ENCODE measurements at places on chromosomes 5 and 9.

DNA sequence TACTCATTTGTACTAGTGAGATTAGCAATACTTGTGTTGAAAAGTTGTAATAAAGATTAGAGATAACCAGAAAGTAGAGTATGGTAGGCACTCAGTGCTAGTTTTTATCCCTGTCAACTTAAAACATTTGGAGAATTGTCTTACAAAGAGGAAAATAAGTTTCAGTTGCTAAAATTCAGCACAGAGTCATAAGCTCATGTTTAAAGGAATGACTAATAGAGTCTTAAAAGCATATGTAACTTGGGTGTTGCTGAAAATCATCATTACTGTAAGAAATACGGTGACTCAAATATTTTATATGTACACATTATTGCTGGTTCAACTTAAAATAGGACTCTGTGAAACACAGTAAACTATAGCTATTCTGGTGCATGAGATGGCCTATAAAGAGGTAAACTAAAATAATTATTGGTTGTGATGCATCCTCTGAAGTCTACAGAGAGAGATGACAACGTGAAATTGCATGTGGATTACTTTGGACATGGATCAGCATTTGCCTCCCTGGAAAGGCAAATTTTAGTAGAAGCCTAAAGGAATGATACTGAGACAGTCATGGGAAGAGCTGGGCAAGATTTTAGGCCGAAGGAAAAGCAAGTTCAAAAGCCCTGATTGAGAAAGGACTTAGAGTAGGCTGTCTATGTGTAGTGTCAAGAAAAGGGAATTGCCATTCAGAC lies 34.6 kb downstream of the SGCD start:
- no peak for DNase-seq

GRCh38 chr5:31106278-31106677 lies 87.2 kb upstream of the CDH6 start:
- peak; percentile 6 for DNase-seq

GRCh38 chr9:92911511-92912475 lies 34.0 kb upstream of the ZNF484 start:
- DNase-seq: peak; percentile 41

DNA sequence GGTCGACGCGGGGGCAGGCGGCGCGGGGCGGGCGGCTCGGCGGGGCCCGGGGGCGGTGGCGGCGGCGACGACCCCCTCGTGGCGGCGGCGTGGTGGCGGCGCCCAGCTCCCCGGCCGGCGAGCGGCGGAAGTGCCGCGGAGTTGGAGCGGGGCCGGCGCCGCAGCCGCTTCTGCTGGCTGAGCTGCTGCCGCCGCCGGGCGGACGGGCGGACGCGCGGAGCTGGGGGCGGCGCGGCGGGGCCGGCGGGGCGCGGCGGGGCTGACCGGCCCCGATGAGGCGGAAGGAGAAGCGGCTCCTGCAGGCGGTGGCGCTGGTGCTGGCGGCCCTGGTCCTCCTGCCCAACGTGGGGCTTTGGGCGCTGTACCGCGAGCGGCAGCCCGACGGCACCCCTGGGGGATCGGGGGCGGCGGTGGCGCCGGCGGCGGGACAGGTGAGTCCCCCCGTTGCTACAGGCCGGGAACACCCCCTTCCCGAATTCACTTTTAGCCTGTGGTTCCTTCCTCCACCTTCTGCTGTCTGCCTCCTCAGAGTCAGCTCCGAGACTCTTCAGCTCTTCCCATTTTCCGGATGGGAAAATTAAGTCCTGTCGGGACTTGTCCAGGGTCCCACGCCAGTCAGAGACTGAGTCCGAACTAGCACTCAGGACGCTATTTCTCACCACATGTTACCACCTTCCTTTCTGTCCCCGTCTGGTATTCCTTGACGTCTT lies at the start of gene GALNT10:
TSS of gene GALNT10 (plus strand) at position 139 of the 710 bp plus-strand sequence. CDS start at position 273, 134 bp downstream.
- peak; percentile 71 for DNase-seq

DNA sequence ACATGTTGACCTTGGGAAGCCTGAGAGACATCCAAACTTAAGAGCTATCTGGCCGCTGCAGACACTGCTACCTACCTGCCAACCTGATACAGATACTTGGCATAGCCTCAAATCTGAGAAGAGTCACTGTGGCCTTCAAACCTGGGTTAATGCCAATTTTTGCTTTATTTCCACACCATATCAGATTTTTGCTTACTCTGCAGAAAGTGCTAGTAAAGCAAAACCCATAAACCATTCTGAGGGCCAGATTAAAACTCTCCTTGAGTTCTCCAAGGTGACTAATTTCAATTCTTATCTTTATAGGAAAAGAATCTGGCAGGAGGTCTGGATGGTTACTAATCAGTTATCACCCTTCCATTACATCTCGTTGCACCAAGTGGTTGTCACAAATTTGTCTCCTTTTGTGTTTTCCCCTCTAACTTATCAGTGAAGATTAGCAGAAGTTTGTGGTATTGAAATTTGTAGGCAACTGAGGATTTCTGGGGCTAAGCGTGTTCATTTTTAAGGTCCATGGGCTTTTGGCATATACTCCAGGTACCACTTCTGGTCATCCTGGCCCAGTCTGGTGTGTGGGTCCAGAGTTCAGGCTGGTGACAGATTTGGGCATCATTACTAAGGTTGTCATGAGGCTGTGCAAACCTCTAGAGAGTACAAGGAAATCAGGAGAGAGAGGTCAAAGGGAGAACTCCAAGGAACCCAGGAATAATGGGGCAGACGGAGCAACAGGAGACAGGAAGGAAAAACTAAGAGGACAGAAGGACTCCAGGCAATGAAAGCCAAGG lies 177.9 kb downstream of the TSSK1B start:
- DNase-seq: no peak

DNA sequence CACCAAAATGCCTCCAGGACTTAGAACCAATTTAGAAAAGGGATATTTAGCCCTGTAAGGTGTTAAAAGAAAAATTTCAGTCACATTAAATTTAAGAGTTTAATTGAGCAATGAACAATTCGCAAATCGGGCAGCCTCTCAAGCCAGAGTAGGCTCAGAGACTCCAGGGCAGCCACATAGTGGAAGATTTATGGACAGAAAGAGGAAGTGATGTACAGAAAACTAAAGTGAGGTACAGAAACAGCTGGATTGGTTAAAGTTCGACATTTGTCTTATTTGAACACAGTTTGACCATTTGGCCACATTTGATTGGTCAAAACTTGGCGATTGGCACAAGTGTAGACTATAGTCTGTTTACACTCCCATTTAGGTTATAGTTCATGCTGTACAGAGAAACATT lies 525.9 kb upstream of the ZNF608 start:
- no peak for DNase-seq

GRCh38 chr5:10673017-10673389 lies 88.0 kb downstream of the DAP start:
- no peak for DNase-seq

- no peak for DNase-seq
Observed at GRCh38 chr5:77832166-77832770, 56.1 kb upstream of the TBCA start.

DNA sequence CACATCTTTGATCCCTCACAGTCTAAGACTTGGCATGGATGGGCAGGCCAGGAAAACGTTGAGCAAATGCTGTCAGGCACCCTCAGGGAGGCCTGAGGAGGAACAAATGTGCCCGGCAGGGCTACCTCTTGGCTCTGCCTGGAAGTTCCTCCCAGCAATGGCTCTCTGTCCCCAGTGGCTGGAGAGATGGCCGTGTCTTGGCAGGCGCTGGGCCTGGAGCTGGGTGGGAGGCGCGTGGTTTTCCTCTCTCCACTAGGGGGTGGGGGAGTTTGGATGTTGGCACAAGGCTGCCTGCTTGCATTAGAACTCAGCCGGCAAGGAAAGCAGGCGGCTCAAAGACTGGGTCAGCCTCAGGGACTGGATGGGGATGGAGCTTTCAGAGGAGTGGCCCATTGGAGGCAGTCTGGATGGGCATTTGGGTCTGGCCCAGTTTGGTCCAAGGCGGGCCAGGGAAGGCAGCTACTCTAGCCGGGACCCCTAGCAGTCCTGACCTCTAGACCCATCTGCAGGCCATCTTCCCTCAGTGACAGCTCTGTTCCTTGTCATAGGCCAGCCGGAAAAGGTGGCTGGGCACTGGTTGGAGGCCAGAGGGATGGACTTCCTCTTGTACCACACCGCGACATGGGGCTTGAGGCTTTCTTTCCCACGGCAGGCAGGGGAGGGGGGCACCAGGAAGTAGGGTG lies 68.2 kb upstream of the STC2 start:
- no peak for DNase-seq

DNA sequence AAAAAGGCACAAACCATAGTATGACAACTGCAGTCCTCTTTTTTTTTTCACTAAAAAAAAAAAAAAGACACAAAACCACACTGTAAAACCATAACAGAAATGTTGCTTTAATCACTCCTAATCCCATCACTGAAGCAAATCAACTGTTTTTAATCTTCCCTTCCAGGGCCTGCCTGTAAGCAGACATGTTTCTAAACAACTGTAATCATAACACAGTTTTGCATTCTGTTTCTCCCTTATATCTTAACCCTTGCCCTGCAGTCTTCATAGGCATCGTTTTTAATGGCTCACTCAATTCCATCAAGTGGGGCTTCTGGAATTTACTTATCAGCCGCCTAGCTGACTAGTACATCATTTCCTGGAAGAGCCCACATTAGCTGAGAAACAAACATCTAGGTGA lies 111.0 kb upstream of the SLC25A48 start:
- DNase-seq: no peak

DNA sequence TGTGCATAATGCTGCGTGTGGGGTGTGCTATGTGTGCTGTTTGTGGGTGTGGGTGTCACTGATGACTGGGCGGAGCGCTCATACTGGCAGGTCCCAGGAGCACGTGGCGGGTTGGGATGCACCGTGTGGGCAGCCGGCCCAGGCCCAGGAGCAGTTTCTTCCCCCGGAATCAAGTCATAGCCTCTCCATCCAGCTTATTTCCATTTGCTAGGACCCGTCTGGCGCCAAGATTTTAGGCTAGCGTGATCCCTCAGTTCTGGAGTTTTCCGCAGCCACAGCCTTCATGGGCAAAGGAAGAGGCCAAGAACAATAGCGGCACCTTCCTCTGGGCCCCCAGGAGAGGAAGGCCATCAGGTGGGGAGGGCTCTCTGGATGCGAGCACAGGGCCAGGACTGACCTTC lies 43.3 kb upstream of the NEURL1B start:
- DNase-seq: no peak

DNA sequence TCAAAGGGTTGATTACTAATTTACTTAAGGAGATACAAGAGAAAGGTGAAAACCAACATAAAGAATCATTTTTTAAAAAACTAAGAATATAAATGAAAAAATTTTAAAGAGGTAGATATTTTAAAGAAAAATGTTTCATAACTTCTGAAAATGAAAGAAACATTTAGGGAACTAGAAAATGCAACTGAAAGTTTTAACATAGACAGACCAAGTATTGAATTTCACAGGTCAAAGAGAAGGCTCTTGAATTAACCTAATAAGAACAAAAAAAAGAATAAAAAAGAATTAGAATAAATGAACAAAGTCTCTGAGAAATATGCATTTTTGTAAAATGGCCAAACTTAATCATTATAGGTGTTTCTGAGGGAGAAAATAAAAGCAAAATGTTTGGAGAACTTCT lies 16.1 kb upstream of the FAM174A start:
- DNase-seq: no peak

- no peak for DNase-seq
Observed at GRCh38 chr5:39191216-39191615, 28.1 kb downstream of the FYB1 start.

GRCh38 chr5:219460-219863 lies 1.3 kb downstream of the SDHA start:
- DNase-seq: peak; percentile 49

GRCh38 chr9:12884736-12885395 lies 110.0 kb downstream of the LURAP1L start:
- DNase-seq: peak; percentile 87

DNA sequence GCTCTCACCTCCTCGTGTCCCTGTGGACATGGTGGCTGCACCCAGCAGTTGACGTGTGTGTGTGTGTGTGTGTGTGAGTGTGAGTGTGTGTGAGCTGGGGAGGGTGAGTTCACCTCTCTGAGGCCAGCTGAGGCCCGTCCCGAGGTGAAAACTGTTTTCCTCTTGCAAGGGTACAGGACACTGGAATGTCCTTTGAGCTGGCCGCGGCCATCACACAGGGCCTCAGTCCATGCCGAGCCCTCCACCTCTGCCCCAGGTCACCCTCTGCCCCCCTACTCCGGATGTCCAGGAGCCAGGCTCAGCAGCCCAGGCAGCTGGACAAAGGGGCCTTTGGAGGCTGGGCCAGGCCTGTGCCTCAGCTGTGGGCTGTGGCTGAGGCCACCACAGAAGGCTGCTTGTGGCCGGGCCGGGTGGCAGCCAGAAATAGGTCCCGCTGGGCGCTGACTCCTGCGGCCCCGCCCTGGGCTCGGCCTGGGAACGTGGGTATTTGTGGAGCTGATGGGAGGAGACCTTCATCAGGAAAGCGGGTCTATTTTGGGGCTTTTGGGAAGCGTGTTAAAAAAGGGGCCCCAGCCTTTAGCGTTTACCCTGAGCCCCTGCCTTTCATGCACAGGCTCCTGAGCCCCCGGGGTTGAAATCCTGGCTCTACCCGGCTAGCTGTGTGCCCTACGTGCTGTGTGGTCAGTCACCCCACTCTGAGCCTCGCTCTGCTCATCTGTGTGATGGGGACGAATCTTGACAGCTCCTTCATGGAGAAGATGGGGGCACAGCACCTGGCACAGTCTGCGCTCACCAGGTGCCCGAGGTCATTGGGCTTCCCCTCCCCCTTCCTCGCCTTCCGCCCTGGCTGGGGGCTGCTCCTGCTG lies 75.1 kb upstream of the IER5L start:
- DNase-seq: no peak

GRCh38 chr5:52859628-52860027 lies 71.9 kb downstream of the ITGA1 start:
- DNase-seq: peak; percentile 91

GRCh38 chr5:54667136-54667535 lies 149.6 kb downstream of the SNX18 start:
- DNase-seq: no peak

GRCh38 chr9:84492366-84493159 lies 152.0 kb upstream of the SLC28A3 start:
- DNase-seq: no peak

GRCh38 chr9:136297766-136298735 lies 5.8 kb downstream of the CCDC187 start:
- no peak for DNase-seq

DNA sequence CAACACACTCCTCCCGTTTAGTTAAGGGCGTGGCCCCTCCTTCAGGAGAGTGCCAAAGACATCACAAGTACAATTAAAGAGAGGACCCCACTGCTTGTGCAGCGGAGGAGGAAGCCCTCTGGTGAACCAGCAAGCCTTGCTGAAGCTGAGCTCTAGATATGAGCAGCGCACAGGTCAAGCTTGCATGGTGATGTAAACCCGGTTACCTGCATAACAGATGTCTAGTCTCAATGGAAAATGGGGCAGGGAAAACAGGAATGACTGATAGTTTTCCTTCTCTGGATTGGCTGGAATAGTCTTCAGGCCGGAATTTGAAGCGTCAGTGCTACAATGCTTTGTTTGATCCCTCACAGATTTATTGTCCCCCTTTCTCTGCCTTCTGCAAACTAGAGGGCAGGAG lies 66.2 kb downstream of the MROH2B start:
- DNase-seq: no peak

GRCh38 chr5:161007879-161008278 lies 155.9 kb upstream of the ATP10B start:
- no peak for DNase-seq

GRCh38 chr5:107296572-107296971 lies 374.2 kb downstream of the EFNA5 start:
- DNase-seq: no peak

- peak; percentile 63 for DNase-seq
Observed at GRCh38 chr5:120552638-120553037, 88.5 kb downstream of the PRR16 start.

GRCh38 chr5:165152058-165152457 lies 1646.6 kb downstream of the MAT2B start:
- no peak for DNase-seq

All from iris pigment epithelial cell (primary cell).